MCF 10A (cell line): ENCODE measurements at places on chromosomes 7 and 10.

GRCh38 chr7:115230882-115231571 lies 309.1 kb downstream of the MDFIC start:
- peak; percentile 75 for DNase-seq
- H3K4me1 ChIP-seq = peaks cover 7% of the 10 kb centered on the region
- H3K4me3 ChIP-seq = no peak overlapping the region
- H3K27ac ChIP-seq = peak overlapping the region; percentile 79
- H3K27me3 ChIP-seq = peaks cover 4% of the 10 kb centered on the region

DNA sequence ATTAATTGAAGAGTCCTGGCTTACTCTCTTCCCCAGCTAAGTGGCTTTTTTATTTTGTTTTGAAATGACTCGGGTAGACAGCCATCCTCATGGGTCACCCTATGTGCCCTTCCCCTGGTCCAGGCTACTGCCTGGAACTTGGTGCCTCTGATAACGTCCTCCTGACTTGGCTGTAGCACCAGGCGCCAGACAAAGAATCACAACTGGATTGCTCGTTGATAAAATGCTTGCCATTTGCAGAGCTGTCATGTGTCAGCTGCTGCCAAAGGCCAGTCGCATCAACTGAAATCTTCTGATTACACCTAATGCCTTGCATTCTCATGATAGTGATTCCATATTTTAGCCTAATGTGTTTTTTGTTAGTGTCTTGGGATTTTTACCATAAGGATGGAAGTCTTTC lies 27.4 kb upstream of the ABLIM1 start:
- peak overlapping the region; percentile 74 for H3K27ac ChIP-seq
- H3K4me1 ChIP-seq = peaks cover 33% of the 10 kb centered on the region
- H3K27me3 ChIP-seq = no peaks in the 10 kb centered on the region
- DNase-seq = no peak

DNA sequence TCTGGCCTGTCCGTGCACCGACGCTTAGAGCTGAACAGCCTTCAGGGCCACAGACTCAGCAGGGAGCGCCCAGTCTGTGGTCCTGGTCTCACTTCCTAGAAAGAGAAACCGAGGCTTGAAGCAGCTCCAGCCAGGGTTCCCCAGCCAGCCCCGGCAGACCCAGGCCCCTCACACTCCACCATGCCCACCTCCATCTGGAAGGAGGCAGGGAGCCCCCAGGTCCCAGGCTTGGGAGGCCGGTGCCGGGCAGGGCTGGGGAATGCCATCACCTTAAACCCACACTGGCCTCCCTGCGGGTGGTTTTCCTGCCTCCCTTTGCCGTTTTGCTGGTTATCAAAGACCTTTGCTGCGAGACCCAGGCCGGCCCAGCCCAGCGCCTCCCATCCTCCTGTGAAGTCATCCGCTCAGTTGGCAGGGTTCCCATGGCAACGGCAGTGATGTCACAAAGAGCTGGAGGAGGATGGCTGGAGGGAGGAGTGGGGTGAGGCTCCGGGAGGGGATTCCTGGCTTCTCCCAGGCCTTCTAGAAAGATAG lies 24.0 kb downstream of the ELFN1 start:
- peaks cover 55% of the 10 kb centered on the region for H3K27me3 ChIP-seq
- no peaks in the 10 kb centered on the region for H3K4me1 ChIP-seq
- no peak for DNase-seq
- H3K36me3 ChIP-seq = no peaks in the 10 kb centered on the region
- no peak overlapping the region for H3K27ac ChIP-seq
- no peak overlapping the region for H3K4me3 ChIP-seq

DNA sequence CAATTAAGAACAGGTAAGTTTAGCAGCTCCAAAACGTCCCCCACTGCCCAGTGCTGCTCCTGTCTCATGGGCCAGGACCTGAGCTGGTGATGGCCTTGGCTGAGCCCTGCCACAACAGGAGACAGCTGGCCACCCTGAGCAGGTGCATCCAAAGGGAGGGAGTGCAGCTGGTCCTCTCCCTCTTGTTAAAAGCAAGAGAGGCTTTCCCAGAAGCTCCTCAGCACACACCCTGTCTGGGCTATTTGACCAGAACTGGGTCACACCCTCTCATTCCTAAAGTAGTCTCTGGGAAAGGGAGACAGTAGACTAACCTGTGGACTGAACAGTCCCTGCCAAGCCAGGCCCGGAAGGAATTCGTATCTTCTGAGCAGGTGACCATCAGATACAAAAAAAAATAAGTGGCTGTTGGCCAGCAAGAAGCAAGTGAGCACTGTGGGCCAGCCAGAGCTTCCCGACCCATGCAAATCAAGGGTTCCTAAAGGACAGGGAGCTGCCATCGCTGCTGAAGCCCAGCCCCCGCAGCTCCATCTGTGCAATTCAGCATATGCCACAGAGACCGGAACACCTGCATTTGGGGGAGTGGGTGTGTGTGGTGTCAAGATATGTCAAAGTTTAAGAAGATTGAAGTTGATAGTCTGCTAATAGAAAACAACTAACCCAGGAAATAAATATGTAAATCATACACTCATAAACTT lies 2.1 kb upstream of the TMEM72 start:
- no peaks in the 10 kb centered on the region for H3K36me3 ChIP-seq
- H3K4me1 ChIP-seq = no peaks in the 10 kb centered on the region
- H3K27ac ChIP-seq = no peak overlapping the region
- no peak overlapping the region for H3K4me3 ChIP-seq

DNA sequence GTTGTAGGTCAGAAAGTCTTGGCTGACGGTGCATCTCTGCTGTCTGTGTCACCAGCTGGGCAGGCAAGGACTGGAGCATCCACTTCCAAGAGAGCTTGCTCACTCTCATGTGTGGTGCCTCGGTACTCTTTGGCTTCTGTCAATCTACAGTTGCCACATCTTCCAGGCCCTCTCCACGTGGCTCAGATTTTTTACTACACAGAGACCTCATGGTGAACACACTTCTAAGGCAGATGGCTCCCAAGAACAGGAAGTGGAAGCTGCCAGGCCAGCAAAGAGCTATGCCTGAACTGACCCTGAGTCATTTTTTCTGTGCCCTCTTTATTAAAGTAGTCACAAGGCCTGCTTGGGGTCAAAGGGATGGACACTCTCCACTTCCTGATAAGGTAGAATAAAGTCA lies 351.5 kb upstream of the AUTS2 start:
- peaks cover 6% of the 10 kb centered on the region for H3K36me3 ChIP-seq
- H3K4me3 ChIP-seq = no peak overlapping the region
- no peak for DNase-seq
- no peaks in the 10 kb centered on the region for H3K4me1 ChIP-seq
- H3K27ac ChIP-seq = no peak overlapping the region

DNA sequence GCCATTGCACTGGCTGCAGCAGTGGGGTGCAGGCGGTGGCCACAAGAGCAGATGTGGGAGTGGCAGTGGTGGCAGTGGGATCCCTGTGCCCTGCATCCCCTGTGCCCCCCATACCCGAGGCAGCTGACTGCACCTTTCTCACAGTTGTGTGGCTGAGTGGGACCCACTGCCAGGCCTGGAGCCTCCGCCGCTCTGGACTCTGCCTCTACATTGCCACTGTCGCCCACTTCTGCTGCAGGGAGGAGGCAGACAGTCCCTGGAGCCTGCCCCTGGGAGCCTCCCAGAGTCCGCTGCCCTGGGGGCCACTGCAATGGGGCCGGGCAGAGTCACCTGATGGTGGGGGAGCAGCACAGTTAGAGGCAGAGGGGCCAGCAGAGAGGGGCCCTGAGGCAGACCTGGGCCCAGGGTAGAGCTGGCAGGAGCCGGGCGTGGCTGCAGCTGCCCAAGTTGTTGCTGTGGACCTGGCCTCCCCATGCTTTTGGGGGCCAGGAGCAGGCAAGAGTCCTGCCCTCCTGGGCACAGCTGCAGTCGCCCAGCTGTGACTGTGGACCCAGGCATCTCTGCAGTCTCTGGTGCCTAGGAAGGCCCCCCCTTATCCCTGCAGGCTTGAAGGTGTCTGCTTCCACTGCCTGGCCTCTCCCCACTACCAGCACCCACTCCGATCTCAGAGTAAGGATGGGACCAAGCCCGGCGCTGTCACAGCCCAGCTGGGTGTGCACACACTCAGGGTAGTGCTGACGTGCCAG lies 22.2 kb downstream of the FAM241B start:
- no peak overlapping the region for H3K4me3 ChIP-seq
- DNase-seq = no peak
- peaks cover 27% of the 10 kb centered on the region for H3K27me3 ChIP-seq
- peaks cover 8% of the 10 kb centered on the region for H3K36me3 ChIP-seq

GRCh38 chr7:114086537-114086913 lies 167.7 kb upstream of the PPP1R3A start:
- H3K4me3 ChIP-seq = peak overlapping the region; percentile 67
- peaks cover 6% of the 10 kb centered on the region for H3K4me1 ChIP-seq
- H3K27me3 ChIP-seq = peaks cover 100% of the 10 kb centered on the region
- no peaks in the 10 kb centered on the region for H3K36me3 ChIP-seq
- no peak overlapping the region for H3K27ac ChIP-seq
- no peak for DNase-seq

- no peak for DNase-seq
- peaks cover 11% of the 10 kb centered on the region for H3K4me1 ChIP-seq
- H3K4me3 ChIP-seq = no peak overlapping the region
- no peak overlapping the region for H3K27ac ChIP-seq
- H3K27me3 ChIP-seq = no peaks in the 10 kb centered on the region
- peaks cover 40% of the 10 kb centered on the region for H3K36me3 ChIP-seq
Measured at GRCh38 chr10:118701529-118702323, 53.0 kb downstream of the CACUL1 start.

DNA sequence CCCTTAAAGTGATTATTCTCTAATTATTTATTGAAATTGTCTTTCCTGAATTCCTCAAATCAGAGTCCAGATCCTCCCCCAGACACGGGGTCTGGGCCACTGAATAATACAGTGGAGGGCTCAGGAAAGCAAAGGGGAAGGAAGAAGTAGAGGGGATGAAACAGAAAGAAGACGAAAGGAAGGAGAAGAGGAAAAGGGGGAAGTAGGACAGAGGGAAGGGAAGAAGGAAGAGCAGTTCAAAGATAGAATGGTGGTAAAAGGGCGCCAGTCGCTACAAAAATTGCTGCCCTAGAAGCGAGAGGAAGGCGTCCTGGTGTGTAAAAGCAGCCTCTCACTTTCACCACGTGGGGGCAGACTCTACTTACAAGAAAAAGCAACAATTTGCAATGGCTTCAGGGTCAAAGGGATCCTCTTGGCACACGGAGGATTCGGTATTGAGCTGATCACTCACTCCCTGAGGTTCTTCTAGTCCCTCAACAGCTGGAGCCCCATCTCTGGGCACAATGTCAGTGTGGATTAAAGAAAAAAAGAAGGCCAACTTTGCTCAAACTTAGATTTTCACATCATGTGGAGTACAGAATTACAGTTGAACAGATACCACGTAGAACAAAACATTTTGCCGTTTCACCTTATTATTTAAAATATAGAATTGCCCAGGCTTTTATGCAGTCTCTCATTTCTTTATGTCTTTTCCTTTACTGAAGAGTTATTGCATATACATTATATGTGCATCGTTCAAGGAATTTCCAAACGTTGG lies 31.4 kb upstream of the NPVF start:
- no peaks in the 10 kb centered on the region for H3K36me3 ChIP-seq
- no peak overlapping the region for H3K4me3 ChIP-seq
- peak; percentile 83 for DNase-seq
- H3K27me3 ChIP-seq = peaks cover 71% of the 10 kb centered on the region
- H3K4me1 ChIP-seq = peaks cover 9% of the 10 kb centered on the region
- H3K27ac ChIP-seq = no peak overlapping the region

GRCh38 chr10:87761153-87761552 lies 56.9 kb downstream of the ATAD1 start:
- H3K36me3 ChIP-seq = peaks cover 54% of the 10 kb centered on the region
- no peak for DNase-seq
- no peaks in the 10 kb centered on the region for H3K27me3 ChIP-seq
- H3K27ac ChIP-seq = no peak overlapping the region

DNA sequence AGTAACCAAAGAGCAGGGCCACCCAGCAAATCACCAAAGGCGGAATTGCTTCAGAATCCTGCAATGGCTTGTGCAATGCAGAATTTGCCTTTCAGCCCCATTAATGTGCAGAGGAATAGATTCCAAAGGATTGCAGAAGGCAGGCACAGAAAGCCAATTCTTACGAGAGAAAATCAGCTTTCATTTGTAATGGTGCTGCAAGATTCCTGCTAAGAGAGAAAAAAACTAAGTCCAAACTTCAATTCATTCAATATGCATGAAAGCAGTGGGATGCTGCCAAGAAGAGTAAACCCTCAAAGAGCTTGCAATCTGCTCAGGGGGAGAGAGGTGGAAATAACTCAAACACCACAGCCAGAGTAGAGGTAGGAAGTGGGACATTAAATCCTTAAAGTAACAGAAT lies 70.4 kb downstream of the ENO4 start:
- no peaks in the 10 kb centered on the region for H3K27me3 ChIP-seq
- DNase-seq = no peak
- H3K27ac ChIP-seq = no peak overlapping the region
- H3K4me1 ChIP-seq = no peaks in the 10 kb centered on the region

- H3K36me3 ChIP-seq = no peaks in the 10 kb centered on the region
- H3K27me3 ChIP-seq = peaks cover 65% of the 10 kb centered on the region
- no peak overlapping the region for H3K4me3 ChIP-seq
- no peak for DNase-seq
- no peaks in the 10 kb centered on the region for H3K4me1 ChIP-seq
Measured at GRCh38 chr7:156378806-156379205, 261.8 kb upstream of the RNF32 start.

- no peaks in the 10 kb centered on the region for H3K36me3 ChIP-seq
- peak overlapping the region; percentile 94 for H3K27ac ChIP-seq
- DNase-seq = peak; percentile 99
Measured at GRCh38 chr10:33134011-33134751, 176.2 kb upstream of the ITGB1 start.

DNA sequence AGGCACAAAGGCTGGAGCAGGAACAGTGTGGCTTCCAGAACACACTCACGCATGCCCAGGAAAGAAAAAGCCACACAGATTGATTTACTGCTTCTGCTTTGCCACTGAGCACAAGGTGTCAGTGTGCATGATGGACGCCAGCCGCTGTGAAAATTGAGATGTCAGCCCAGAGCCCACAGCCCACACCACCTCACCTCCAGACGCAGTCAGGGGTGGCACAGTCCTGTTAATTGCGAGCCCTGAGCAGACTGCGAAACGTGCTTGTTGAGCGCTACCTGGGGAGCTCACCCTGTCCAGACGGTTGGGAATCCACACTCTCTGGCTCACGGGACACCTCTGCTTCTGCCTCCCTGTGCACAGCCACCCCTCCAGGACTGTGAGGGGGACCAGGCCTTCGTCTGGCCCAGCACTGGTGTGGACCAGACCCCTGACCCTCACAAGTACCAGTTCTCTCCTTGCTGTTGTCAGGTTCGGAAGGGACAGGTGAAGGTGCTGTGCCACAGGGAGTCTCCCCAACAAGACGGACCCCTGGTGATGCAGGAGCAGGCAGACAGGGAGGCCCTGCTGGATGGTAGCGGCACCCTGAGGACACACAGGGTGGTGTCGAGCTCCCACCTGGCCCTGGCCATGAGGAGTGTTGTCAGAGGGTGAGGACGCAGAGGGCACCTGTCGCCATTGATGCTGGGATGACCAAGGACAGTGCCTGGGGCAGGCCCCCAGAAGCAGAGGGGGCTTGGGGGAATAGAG lies 15.3 kb downstream of the RASGEF1A start:
- H3K27me3 ChIP-seq = no peaks in the 10 kb centered on the region
- peaks cover 13% of the 10 kb centered on the region for H3K4me1 ChIP-seq
- H3K27ac ChIP-seq = no peak overlapping the region
- no peak for DNase-seq

- no peak overlapping the region for H3K27ac ChIP-seq
- no peak for DNase-seq
- H3K36me3 ChIP-seq = no peaks in the 10 kb centered on the region
- H3K4me1 ChIP-seq = peaks cover 3% of the 10 kb centered on the region
Measured at GRCh38 chr7:155352076-155352752, 54.5 kb downstream of the INSIG1 start.
